ENCODE measurements at places on chromosomes 11 and 22. TPM values are rescaled to one million over a fixed set of nuclear protein-coding genes. Genes with fewer than 3 reads are reported as not detected.
A peak's percentile ranks its signal among the peaks of the same experiment; 100 is the strongest.

GRCh38 chr22:26656891-26657851 lies at the start of gene MIAT:
TSS of gene MIAT (plus strand) at chr22:26657588.
- peak; percentile 87 for DNase-seq

GRCh38 chr11:26779074-26779865 lies 57.4 kb upstream of the SLC5A12 start:
- DNase-seq: no peak

SLC15A3 gene
- total RNA-seq: 7.0 TPM

DNA sequence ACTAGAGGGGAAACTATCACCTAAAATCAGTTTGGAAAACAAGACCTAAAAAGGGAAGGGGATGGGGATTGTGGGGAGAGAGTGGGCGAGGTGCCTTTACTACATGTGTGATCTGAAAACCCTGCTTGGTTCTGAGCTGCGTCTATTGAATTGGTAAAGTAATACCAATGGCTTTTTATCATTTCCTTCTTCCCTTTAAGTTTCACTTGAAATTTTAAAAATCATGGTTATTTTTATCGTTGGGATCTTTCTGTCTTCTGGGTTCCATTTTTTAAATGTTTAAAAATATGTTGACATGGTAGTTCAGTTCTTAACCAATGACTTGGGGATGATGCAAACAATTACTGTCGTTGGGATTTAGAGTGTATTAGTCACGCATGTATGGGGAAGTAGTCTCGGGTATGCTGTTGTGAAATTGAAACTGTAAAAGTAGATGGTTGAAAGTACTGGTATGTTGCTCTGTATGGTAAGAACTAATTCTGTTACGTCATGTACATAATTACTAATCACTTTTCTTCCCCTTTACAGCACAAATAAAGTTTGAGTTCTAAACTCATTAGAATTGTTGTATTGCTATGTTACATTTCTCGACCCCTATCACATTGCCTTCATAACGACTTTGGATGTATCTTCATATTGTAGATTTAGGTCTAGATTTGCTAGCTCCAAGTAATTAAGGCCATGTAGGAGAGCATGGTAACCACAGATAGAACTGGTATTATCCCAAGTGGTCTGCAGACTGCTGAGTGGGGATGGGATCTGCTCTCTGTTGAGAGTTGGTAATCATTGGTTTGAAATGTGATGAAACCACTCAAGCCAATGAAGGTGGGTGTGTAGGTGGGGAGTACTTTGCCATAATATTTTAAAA lies 3.6 kb downstream of the NEAT1 start:
- peak; percentile 56 for DNase-seq
